ENCODE measurements at places on chromosomes 16 and 17. TPM values are rescaled to one million over a fixed set of nuclear protein-coding genes. Genes with fewer than 3 reads are reported as not detected.

Gene RNF157
- total RNA-seq = 2.4 TPM

Gene CD300LB
- total RNA-seq = not detected

Gene EPX
- not detected for total RNA-seq

Gene QRICH2
- 1.9 TPM for total RNA-seq

Gene NPIPA7
- 4.4 TPM for total RNA-seq

Gene UTS2R
- total RNA-seq = not detected

Gene RPH3AL
- 18.0 TPM for total RNA-seq

Gene SRCIN1
- 0.25 TPM for total RNA-seq

Gene AANAT
- 0.25 TPM for total RNA-seq

Gene CDT1
- total RNA-seq = 63.6 TPM

Gene MAPT
- 0.49 TPM for total RNA-seq

Gene CD79B
- not detected for total RNA-seq

Gene SLC16A11
- total RNA-seq = 0.13 TPM

Gene GPR139
- total RNA-seq = not detected

Gene KRTAP4-1
- total RNA-seq = not detected

Gene KRTAP9-8
- total RNA-seq = not detected

Gene SERPINF2
- 48.9 TPM for total RNA-seq

Gene TSPAN10
- 1.9 TPM for total RNA-seq

Gene CCL4
- total RNA-seq = not detected

Gene PDPK1
- total RNA-seq = 18.9 TPM

Gene OTOP2
- not detected for total RNA-seq

Gene CCL8
- not detected for total RNA-seq

Gene PDE6G
- 0.65 TPM for total RNA-seq

Gene IL17C
- total RNA-seq = not detected

Gene MYH13
- not detected for total RNA-seq

Gene RAB37
- not detected for total RNA-seq

Gene TBX21
- not detected for total RNA-seq

Gene GEMIN4
- 31.0 TPM for total RNA-seq

Gene PRCD
- 0.33 TPM for total RNA-seq

Gene GGT6
- total RNA-seq = not detected

Gene MYLK3
- 0.13 TPM for total RNA-seq

Gene JPH3
- total RNA-seq = not detected

Gene ARL5C
- not detected for total RNA-seq

Gene ABI3
- 0.81 TPM for total RNA-seq

Gene AATK
- 0.89 TPM for total RNA-seq

Gene GOSR1
- total RNA-seq = 22.4 TPM

Gene ZP2
- not detected for total RNA-seq

Gene GH2
- not detected for total RNA-seq

Gene CCDC78
- 1.6 TPM for total RNA-seq

Gene RNF222
- total RNA-seq = not detected

Gene ZPBP2
- not detected for total RNA-seq

Gene TEKT1
- not detected for total RNA-seq

Gene C17orf78
- total RNA-seq = not detected

Gene RNF227
- total RNA-seq = 0.33 TPM

Gene CD300A
- not detected for total RNA-seq

Gene KRT15
- total RNA-seq = 2.8 TPM

Gene PYDC1
- total RNA-seq = not detected

Gene CA10
- total RNA-seq = not detected

Gene DHRS7C
- not detected for total RNA-seq

Gene ITGA2B
- total RNA-seq = 0.13 TPM

Gene CPNE7
- total RNA-seq = 66.8 TPM

Gene ATP5PD
- total RNA-seq = 176 TPM

Gene TP53TG3F
- total RNA-seq = not detected

Gene TP53TG3E
- total RNA-seq = not detected

Gene MLKL
- total RNA-seq = 12.7 TPM
